ENCODE measurements at places on chromosomes 11 and 22.

DNA sequence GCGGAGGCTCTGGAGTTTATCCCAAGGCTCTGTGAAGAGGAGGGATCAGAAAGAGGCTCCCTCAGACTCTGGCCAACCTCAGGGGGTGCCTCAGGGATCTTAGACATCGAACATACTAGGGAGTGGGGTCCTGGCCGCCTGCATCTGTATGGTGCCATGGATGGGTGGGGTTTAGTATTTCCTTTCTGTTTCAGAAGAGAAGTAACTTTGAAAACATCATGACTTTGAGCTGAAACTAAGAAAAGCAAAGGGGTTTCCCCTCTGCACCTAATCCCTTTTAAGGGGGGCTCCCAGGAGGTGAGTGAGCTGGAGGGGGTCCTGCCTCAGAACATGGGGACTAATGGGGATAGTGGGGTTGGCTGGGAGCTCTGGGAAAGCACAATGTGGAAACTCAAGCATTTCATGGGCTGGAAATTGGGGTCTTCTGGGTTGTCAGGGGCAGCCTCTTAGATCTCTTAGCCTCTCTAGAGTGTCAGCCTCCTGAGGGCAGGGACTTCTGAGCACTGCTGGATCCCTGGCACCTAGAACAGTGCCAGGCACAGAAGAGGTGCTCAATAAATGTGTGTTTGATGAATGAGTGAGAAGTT, 11.8 kb upstream of the SSTR3 start:
- no peak for DNase-seq

DNA sequence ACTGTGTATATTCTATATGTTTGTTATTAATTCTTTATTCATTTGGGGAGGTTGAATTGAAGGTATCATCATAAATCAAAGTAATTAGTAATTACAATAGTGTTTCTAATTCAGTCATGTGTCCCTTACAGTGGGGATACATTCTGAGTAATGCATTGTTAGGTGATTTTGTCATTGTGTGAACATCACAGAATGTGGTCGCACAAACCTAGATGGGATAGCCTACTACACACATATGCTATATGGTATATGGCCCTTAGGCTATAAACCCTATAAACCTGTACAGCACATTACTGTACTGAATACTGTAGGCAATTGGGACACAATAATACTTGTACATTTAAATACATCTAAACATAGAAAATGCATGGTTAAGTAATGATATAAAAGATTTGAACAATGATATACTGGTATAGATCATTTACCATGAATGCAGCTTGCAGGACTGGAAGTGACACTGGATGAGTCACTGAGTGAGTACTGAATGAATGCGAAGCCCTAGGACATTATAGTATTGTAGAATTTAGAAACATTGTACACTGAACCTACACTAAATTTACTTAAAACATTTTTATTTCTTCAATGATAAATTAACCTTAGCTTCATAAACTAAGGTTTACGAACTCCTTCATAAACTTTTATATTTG, 936.2 kb upstream of the CHORDC1 start:
- no peak for DNase-seq

DNA sequence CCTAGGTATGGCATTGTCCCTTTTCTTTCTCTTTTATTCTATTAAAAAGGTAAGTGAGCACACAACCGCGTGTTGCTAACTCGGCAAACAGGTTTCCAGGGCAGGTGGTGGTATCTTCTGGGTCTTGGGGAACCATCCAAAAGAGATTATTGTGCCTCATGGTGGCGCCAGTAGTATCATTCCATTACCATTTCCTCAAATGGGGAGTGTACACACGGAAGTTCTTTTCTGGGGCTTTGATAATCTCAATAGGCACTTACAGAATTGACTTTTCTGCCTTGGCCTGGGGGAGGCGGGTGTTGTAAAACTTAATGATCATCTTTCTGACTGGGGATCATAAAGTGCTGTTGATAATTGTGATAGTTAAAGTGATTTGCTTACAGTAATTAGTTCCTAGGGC, 234.1 kb downstream of the KIRREL3 start:
- no peak for DNase-seq

DNA sequence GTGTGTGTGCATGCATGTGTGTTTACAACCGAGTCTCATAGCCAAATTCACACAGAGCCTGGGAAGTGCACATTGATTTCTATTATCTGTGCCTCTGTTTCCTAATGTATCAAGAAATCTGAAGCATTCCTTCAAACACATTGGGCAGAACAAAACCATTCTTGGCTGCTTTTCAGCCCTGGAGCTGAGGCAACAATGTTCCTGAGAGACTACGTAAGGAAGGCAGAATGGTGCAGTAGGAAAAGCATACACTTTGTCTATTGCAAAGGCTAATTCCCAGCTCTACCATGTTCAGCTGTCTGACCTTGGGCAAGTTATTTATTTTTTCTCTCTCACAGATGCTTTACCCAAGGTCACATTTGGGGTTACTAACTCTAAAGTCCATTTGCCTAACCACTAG, 575.5 kb downstream of the SOX6 start:
- no peak for DNase-seq

DNA sequence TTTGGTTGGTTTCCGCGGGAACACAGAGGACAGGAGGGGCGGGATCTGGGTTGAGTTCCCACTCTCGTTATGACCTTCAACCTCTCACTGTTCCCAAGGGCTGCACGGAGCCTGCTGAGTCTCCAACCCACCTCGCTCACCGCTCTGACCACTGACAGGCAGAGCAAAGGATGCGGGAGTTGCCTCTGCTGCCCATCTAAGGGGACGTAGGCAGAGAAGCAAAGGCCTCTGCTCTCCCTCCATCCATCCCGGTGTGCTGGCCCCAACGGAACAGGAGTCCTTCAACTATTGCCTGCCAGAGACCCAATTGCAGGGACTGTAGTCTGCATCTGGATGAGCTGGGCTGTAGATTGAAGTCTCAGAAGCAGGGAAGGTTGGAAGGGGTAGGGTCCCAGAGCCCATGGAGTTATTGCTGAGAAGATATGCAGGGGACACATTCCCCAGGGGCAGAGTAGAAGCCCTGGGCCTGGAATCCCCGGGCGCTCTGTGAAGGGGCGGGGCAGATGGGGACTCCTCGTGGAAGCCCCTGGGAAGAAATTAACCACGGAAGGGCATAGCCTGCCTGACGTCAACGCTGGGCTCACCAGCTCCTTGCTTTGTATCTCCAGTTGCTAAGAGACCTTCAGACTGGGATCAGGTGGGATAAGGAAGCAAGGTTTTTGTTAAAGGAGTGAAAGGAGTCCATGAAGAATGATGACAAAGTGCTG, 12.7 kb upstream of the FXYD2 start:
- DNase-seq = no peak

- DNase-seq = no peak
Observed at GRCh38 chr11:820655-821511, 2.2 kb downstream of the PNPLA2 start.

DNA sequence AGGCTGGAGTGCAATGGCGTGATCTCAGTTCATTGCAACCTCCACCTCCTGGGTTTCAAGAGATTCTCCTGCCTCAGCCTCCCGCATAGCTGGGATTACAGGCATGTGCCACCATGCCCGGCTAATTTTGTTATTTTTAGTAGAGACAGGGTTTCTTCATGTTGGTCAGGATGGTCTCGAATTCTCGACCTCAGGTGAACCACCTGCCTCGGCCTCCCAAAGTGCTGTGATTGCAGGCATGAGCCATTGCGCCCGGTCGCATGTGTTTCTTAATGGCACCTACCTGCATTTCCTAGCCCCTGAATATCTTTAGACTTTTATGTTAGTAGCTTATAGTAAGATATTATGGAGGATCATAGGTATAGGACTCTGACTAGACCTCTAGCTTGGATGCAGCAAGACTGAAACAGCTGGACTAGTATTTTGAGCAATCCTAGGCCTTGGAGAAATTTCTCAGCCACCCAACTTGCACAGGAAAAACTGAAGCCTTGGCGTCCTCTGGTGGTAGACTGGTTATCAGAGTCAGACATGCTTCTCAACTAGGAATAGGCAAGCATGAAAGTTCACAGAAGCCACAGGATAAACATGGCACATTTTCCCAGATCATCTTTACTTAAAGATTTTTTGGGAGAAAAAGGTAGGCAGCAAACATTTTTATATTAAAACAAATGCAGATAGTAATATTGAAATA, 22.7 kb upstream of the C1QTNF4 start:
- no peak for DNase-seq

DNA sequence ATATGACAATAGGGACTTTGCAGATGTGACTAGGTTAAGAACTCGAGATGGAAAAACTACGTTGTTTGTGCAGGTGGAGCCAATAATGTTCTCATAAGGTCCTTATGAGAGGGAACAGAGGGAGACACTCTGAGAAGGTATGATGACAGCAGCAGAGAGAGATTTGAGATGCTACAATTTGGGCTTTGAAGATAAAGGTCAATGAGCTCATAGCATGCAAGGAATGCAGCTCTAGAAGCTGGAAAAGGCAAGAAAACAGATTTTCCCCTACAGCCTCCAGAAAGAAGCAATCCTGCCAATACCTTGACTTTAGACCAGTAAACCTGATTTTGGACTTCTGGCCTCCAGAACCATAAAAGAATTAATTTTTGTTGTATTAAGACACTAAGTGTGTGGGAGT, 21.1 kb downstream of the FAM76B start:
- DNase-seq = no peak
